D721Med (cell line): ENCODE measurements at places on chromosomes 3 and 15.

- DNase-seq: no peak
These were observed 103.1 kb downstream of the OTOL1 start for GRCh38 chr3:161599697-161600096.

DNA sequence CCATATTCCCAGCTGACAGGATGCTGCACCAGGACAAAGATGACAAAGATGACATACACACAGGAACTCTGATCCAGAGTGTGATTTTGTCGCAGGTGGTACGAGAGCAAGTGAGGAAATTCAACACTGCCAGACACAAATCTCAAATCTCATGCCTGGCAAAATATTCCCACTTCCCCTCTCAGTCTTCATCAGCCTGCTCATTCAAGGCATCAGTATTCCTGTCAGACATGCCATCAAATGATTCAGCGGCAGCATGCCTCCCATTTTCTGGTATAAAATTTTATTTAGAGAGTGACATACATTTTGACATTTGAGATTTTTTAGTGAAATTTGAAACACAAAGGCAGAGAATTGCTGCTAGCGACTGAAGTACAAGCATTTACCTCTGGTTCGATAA is 228.1 kb upstream of the LMCD1 start:
- no peak for DNase-seq

- no peak for DNase-seq
These were observed 17.1 kb downstream of the SETMAR start for GRCh38 chr3:4320096-4320911.

GRCh38 chr3:184765730-184766074 is 46.3 kb upstream of the VPS8 start:
- no peak for DNase-seq

DNA sequence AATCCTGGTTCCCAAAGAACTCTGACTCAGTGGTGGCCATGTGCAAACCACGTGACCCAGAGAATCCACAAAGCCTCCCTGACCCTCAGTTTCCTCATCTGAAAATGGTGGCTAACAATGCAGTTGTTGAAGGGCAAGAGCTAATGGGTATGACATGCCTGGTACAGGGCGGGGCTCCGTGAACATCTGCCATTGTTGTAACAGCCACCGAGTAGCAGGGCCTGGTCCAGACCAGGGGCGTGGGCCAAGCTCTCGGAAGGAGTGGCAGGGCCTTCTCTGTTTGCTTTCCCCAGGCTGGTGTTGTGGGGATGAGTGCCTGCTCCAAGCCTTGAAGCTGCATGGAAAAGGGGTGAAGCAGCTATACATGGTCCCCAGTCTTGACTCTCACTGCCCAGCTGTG is 13.4 kb downstream of the MAPKAPK3 start:
- no peak for DNase-seq

GRCh38 chr3:118228151-118228550 is 806.5 kb downstream of the IGSF11 start:
- no peak for DNase-seq

GRCh38 chr15:59268168-59268851 is 61.7 kb downstream of the LDHAL6B start:
- no peak for DNase-seq

DNA sequence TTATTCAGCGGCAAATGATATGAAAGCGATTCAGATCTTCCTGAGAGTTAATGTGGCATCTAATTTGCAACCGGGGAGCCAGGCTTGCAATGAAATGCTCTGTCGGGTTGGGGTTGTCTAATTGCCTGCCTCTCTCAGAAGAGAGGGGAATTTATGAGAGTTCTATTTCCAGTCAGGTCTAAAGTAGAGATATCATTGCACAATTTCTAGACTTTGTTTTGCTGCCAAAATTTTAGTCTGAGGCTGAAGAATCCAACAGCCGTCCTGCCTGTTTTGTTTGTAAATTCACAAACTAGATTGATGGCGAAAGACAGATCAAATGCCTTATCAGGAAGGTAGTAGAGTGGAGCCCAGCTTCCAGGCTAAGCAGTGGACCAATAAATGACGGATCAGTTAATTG is 610 bp downstream of the LIPC start:
- no peak for DNase-seq

GRCh38 chr3:183129243-183129642 is 29.9 kb upstream of the MCCC1 start:
- no peak for DNase-seq

DNA sequence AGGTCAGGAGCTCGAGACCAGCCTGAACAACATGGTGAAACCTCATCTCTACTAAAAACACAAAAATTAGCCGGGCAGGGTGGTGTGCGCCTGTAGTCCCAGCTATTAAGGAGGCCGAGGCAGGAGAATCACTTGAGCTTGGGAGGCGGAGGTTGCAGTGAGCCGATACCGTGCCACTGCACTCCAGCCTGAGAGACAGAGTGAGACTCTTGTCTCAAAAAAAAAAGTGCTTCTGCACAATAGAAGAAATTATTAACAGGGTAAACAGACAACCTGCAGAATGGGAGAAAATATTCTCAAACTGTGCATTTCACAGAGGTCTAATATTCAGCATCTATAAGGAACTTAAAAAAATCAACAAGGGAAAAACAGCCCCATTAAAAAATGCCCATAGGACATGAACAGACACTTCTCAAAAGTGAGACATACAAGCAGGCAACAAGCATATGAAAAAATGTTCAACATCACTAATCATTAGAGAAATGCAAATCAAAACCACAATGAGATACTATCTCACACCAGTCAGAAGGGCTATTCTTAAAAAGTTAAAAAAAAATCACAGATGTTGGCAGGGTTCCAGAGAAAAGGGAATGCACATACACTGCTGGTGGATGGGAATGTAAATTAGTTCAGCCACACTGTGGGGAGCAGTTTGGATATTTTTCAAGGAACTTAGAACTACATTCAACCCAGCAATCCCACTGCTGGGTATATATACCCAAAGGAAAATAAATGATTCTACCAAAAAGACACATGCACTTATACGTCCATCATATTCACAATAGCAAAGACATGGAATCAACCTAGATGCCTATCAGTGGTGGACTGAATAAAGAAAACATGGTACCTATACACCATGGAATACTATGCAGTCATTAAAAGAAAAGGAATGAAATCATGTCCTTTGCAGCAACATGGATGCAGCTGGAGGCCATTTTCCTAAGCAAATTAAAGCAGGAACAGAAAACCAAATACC is 75.5 kb downstream of the MSL2 start:
- no peak for DNase-seq

- no peak for DNase-seq
These were observed 248.9 kb upstream of the WNT5A start for GRCh38 chr3:55735976-55736375.

- DNase-seq: no peak
These were observed 68.6 kb upstream of the FAM174B start for GRCh38 chr15:92724144-92724543.

- DNase-seq: no peak
These were observed 103.4 kb downstream of the ARRDC4 start for GRCh38 chr15:98063871-98064270.

DNA sequence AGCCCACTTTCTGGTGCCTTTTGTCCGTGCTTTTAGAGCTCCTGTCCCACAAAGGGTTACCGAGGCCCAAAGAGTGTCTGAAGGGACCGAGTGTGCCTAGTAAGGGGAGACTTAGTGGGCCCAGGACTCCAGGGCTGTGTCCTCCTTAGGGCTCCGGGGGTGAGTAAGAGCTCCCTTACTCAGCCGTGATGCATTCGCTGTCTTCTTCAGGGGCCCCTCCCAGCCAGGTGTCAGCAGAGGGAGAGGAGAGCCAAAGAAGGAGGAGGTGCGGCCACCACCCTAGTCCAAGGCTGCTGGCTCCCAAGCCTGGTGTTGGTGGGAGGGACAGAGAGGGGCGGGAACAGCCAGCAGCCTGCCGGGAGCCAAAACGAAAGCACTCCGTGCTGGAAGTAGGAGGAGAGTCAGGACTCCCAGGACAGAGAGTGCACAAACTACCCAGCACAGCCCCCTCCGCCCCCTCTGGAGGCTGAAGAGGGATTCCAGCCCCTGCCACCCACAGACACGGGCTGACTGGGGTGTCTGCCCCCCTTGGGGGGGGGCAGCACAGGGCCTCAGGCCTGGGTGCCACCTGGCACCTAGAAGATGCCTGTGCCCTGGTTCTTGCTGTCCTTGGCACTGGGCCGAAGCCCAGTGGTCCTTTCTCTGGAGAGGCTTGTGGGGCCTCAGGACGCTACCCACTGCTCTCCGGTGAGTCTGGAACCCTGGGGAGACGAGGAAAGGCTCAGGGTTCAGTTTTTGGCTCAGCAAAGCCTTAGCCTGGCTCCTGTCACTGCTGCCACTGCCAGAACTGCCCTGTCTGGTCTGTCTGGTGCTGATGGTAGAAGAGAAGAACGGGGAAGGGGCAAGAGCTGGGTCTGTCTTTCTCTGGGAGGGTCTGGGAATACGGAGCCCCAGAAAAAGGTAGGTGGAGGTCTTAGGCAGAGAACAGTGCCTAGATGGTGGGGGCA is at the start of gene IL17RC:
Gene IL17RC (plus strand): TSS at position 365 of the 947 bp plus-strand sequence. CDS start 218 bp downstream, at position 583.
- no peak for DNase-seq

DNA sequence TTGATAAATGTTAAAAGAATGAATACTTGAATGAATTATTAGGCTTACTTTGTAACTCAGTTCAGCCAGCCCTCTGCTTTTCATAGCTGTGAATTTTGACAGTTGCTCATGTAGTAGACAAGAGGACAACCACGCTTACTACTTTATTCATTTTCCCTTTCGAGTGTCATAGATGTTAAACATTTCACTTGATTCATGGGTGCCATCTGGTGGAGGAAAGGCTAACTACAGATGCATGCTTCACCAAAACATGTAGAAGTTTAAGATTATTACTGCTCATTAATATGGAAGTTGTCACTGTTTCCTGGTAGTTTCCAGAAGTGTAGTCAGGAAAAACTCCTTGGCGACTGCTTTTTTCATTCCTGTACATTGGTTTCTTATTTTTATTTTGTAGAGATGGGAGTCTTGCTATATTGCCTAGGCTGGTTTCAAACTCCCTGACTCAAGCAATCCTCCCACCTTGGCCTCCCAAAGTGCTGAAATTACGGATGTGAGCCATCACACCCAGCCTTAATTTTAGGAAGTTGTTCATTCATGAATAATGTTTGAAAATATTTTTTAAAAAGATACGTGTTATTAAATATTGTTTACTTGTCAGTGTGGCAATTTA is 163.2 kb downstream of the B3GALNT1 start:
- no peak for DNase-seq

- no peak for DNase-seq
These were observed 11.1 kb upstream of the CDV3 start for GRCh38 chr3:133562376-133562775.

GRCh38 chr15:63763476-63764123 is 70.1 kb downstream of the HERC1 start:
- no peak for DNase-seq

GRCh38 chr3:89690646-89691045 is 583.2 kb downstream of the EPHA3 start:
- DNase-seq: no peak

GRCh38 chr3:185724251-185724650 is 100.6 kb downstream of the IGF2BP2 start:
- DNase-seq: no peak

- DNase-seq: no peak
These were observed 9.9 kb downstream of the TLE3 start for GRCh38 chr15:70087708-70088352.

- DNase-seq: no peak
These were observed 84.0 kb downstream of the SST start for GRCh38 chr3:187586226-187586625.

DNA sequence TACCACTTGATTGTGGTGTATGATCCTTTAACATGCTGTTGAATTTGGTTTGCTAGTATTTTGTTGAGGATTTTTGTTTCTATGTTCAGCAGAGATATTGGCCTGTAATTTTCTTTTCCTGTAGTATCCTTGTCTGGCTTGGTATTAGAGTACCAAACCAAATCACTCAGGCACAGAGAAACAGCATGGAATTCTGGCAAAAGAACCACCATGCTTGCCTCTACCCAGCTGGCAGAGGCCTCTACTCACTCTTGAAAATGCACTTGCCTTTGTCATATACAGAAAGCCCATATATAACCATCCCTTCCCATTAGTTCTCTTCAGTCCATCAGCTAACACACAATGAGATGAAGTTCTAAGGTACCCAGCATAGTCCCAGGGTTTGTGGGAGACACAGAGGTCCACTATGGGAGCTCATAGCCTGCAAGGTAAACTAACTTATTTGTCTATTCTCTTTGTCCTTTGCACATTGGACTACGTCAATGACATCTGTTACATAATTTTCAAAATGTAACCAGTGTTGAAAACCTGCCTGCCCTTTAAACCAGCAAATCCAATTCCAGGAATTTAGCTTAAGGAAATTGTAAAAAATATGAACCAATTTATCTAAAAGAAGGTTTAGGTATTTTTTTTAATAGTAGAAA is 82.1 kb upstream of the POMGNT2 start:
- DNase-seq: no peak

GRCh38 chr3:169746924-169747323 is 17.9 kb downstream of the TERC start:
- DNase-seq: no peak

- no peak for DNase-seq
These were observed 64.8 kb upstream of the SLCO2A1 start for GRCh38 chr3:134094491-134094890.

- no peak for DNase-seq
These were observed 78.4 kb upstream of the TRIM42 start for GRCh38 chr3:140599496-140599895.

DNA sequence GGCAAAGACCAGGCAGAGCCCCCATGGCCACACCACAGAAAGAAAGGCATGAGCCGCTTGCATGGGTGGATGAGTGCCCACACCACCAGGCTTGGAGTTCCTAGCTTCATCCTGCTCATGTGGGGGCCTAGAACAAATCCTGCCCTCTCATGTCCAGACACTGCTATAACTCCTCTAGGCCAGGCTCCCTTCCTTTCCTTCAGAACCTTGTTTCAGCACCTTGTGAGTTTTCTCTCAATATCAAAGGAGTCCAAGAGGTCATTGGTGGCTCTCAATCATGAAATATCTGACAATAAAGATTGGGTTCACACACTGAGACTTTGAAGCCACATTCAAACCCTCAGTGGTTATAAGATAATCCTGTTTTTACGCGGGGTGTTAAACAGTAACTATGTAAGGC is 12.7 kb downstream of the SLC6A20 start:
- no peak for DNase-seq

DNA sequence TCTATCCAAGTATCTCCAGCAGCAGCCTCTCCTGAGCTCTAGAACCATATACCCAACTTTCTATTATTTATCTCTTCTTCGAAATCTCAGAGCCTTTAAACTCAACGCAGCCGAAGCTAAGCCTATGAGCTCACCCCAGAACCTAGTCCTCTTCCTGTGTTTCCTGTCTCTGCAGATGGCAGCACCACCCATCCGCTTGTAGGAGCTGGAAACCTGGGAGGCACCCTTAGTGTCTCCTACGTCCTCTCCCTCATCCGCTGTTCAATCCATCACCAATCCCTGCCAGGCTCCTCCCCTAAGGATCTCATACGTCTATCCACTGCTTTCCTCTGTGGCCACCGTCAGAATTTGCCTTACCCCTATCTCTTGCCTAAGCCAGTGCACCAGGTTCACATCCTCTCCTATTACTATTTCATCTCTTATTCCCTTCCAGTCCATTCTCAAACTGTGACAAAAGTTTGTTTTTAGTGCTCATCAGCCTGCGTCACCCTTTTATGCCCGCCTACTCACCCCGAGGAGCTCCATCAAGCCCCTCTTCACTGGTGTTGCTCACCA is 9.6 kb downstream of the VGLL4 start:
- DNase-seq: no peak

GRCh38 chr3:46097691-46098241 is 70.5 kb upstream of the XCR1 start:
- no peak for DNase-seq

- DNase-seq: no peak
These were observed 34.5 kb downstream of the SLC6A20 start for GRCh38 chr3:45761831-45762230.
